Stimulated activated naive CD8-positive, alpha-beta T cell treated with anti-CD3 and anti-CD28 coated beads, Interleukin-15, Interleukin-2, amounts not matched to agents 100 U/mL and 50 U/mL, for 24 hours (primary cell): ENCODE measurements at places on chromosomes 2 and 18.

DNA sequence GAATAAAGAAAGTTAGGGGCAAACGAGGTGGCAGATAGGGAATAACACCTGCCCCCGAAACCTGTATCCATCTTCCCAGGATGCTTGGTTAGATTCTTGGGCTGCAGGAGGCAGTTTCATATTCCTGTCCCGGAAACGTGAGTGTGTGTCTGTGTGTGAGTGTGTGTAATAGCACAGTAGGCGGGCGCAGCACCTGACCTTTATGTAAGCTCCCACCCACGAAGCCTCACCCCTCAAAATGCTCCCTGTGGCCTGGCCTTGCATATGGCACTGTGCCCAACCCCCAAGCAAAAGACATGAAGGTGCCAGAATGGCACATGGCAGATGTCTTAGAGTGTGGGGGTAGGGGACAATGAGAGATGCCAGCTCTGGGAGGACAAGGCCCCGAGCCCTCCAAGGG lies 48.9 kb downstream of the EFR3B start:
- DNase-seq = no peak

DNA sequence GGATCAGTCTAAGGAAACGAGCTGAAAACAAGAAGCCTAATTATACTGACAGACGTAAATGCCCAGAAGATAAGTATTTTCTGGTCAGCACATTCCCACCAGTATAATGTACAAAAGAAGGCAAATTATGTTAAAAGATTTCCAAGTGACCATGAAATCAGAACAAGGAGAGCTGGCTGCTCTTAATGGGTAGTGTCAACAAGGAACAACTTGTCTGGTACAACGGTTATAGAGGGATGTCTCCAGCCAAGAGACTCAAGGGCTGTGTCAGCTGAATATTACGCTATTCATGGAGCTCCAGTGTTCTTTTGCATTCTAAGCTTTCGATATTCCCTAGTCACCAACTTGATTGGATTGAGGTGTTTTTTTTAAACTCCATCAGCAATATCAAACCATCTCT lies 8.6 kb upstream of the L3MBTL4 start:
- no peak for DNase-seq

- DNase-seq = no peak
Measured at GRCh38 chr2:162475661-162476060, 131.7 kb downstream of the GCA start.

DNA sequence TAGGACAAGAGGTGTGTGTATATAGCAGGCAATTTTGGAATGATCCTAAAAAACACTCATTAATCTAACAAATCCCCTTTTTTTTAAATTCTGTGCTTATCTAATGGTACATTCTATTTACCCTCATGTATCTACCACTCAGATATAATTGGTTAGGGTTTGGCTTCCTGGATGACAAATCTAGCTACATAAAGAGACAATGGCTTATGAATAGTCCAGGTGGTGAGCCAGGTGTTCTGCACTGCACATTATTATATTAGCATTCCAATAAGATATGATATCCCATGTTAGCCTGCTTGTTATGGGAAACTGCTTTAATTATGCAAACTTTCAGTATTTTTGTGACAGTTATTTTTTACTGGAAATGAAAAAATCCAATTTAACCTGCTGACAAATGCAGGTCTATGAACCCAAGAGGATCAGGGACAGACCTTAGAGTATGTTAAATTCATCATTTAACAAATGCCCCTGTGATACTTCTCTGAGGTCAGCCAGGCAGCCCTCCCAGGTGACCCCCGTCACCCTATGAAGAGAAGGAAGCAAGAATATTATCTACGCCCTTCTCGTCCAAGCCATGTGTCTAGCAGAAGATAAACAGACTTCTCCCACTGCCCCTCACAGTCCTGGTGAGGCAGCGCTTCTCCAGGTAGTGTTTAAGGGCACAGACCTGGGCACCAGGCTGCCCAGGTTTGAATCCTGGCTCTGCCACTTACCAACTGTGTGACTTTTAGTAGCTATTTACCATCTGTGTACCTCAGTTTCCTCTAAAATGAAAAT lies 83.0 kb downstream of the ADD2 start:
- DNase-seq = no peak

GRCh38 chr18:40233931-40234616 lies 1721.0 kb upstream of the PIK3C3 start:
- DNase-seq = no peak

DNA sequence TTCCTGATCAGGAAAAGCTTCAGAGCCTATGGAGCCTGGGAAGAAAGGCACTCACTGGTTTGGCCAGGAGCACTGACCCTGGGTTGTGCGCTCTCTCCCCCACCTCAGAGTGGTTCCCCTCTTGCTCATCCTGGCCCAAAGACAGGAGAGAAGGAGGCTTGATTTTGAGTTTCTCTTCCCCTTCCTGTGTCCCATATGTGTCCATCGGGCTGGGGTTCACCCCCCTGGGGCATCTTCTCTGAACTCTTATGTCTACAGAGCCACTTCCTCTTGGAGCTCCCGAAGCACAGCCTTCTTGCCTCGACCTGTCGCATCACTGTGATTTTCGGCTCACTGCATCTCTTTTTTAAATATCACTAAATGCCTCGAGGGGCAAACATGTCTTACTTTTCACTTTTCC lies 692.3 kb downstream of the RNF144A start:
- DNase-seq = no peak

- no peak for DNase-seq
Measured at GRCh38 chr2:39805936-39806608, 27.0 kb upstream of the THUMPD2 start.

DNA sequence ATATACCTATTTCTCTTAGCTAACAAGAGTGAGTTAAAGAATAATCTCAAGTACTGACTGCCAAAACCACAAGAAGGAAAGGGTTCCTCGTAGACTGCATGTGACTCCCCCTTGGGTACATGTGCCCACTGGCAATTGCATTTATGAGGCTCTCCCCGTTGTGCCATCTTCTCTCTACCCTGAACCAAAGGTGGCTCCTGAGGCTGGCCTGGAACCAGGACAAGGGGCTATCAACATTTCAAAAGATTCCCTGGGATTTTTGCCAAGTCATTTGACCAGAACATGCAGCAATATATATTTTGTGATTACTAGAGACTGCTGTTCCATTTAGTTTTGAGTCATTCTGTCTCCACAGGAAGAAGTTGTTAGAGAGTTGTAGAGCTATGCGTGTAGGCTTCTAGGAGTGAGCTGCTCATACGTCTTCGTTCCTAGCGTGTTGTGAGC lies 45.8 kb downstream of the LAMA3 start:
- DNase-seq = no peak

DNA sequence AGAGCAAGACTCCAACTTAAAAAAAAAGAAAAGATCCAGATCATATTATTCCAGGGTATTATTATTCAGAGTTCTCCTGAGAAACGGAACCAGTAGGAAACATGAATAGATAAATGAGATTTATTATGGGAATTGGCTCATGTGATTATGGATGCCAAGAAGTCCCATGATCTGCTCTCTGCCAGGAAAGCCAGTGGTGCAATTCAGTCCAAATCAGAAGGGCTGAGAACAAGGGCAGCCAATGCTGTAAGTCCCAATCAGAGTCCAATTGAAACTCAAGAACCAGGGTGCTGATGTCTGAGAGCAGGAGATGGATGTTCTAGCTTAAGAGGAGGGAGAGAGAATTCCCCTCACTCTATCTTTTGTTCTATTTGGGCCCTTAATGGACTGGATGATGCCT lies 7.8 kb downstream of the SCYGR2 start:
- no peak for DNase-seq
